ENCODE measurements at places on chromosomes 12 and 14. TPM values are rescaled to one million over a fixed set of nuclear protein-coding genes. Genes with fewer than 3 reads are reported as not detected.

KRT3 gene
- not detected for total RNA-seq

FAM90A1 gene
- total RNA-seq, result 0.33 TPM

LIN7A gene
- 11.1 TPM for total RNA-seq

KRT5 gene
- total RNA-seq, result 1.3 TPM

ZFHX2 gene
- total RNA-seq, result 1.4 TPM

PGF gene
- 1.6 TPM for total RNA-seq

PIANP gene
- total RNA-seq, result not detected

AKAP5 gene
- 1.4 TPM for total RNA-seq

TAS2R13 gene
- 1.8 TPM for total RNA-seq

RASSF9 gene
- total RNA-seq, result 3.2 TPM

KIF26A gene
- 9.8 TPM for total RNA-seq

ABHD4 gene
- total RNA-seq, result 37.9 TPM

ADAM21 gene
- not detected for total RNA-seq

DHRS2 gene
- not detected for total RNA-seq

KRAS gene
- 10.6 TPM for total RNA-seq

GLIPR1 gene
- 82.6 TPM for total RNA-seq

ALX1 gene
- 0.44 TPM for total RNA-seq

TBX3 gene
- total RNA-seq, result 24.1 TPM

TTC9 gene
- 0.65 TPM for total RNA-seq

SDR9C7 gene
- not detected for total RNA-seq

ASCL1 gene
- total RNA-seq, result not detected

CCDC196 gene
- total RNA-seq, result not detected

CMA1 gene
- 1.9 TPM for total RNA-seq

OR4K13 gene
- not detected for total RNA-seq

TMEM179 gene
- not detected for total RNA-seq

KRT83 gene
- not detected for total RNA-seq

SLC22A17 gene
- 1.8 TPM for total RNA-seq

DDIT3 gene
- total RNA-seq, result 23.3 TPM

TTC5 gene
- 11.7 TPM for total RNA-seq

SPX gene
- total RNA-seq, result 51.7 TPM

PTGDR gene
- total RNA-seq, result 3.0 TPM

SIX6 gene
- not detected for total RNA-seq

PLEK2 gene
- 4.9 TPM for total RNA-seq

TMEM233 gene
- 0.44 TPM for total RNA-seq

LRRC10 gene
- not detected for total RNA-seq

GZMB gene
- 0.66 TPM for total RNA-seq

PPP1R1A gene
- total RNA-seq, result 183 TPM

CPNE6 gene
- not detected for total RNA-seq

TSHR gene
- not detected for total RNA-seq

SAV1 gene
- total RNA-seq, result 54.8 TPM

MYF6 gene
- total RNA-seq, result not detected

TAS2R9 gene
- total RNA-seq, result not detected

CORO1C gene
- 210 TPM for total RNA-seq

APOLD1 gene
- 57.3 TPM for total RNA-seq

POTEG gene
- not detected for total RNA-seq

BATF gene
- total RNA-seq, result 18.3 TPM

CFAP54 gene
- total RNA-seq, result 1.1 TPM

PRKD1 gene
- 7.8 TPM for total RNA-seq

ZNF891 gene
- 3.2 TPM for total RNA-seq

TMTC2 gene
- total RNA-seq, result 11.3 TPM

CAPRIN2 gene
- total RNA-seq, result 22.5 TPM

SLC17A8 gene
- not detected for total RNA-seq

RBM23 gene
- total RNA-seq, result 694 TPM

SMIM41 gene
- not detected for total RNA-seq

DPPA3 gene
- not detected for total RNA-seq

HHIPL1 gene
- 1.9 TPM for total RNA-seq

PARPBP gene
- total RNA-seq, result 3.2 TPM

HOXC6 gene
- 5.5 TPM for total RNA-seq

CHFR gene
- total RNA-seq, result 33.2 TPM

PRH2 gene
- not detected for total RNA-seq

Measured in subcutaneous adipose tissue (tissue), 4 donors.